SK-N-MC (cell line): ENCODE measurements at places on chromosomes 7 and 10.
A peak's percentile ranks its signal among the peaks of the same experiment; 100 is the strongest.

GRCh38 chr7:77569514-77570232 lies 32.6 kb downstream of the PTPN12 start:
- no peak for DNase-seq

- DNase-seq, result no peak
Observed at GRCh38 chr10:84599254-84599653, 270.9 kb downstream of the CCSER2 start.

GRCh38 chr10:103652599-103653281 lies 159.2 kb downstream of the NEURL1 start:
- no peak for DNase-seq

DNA sequence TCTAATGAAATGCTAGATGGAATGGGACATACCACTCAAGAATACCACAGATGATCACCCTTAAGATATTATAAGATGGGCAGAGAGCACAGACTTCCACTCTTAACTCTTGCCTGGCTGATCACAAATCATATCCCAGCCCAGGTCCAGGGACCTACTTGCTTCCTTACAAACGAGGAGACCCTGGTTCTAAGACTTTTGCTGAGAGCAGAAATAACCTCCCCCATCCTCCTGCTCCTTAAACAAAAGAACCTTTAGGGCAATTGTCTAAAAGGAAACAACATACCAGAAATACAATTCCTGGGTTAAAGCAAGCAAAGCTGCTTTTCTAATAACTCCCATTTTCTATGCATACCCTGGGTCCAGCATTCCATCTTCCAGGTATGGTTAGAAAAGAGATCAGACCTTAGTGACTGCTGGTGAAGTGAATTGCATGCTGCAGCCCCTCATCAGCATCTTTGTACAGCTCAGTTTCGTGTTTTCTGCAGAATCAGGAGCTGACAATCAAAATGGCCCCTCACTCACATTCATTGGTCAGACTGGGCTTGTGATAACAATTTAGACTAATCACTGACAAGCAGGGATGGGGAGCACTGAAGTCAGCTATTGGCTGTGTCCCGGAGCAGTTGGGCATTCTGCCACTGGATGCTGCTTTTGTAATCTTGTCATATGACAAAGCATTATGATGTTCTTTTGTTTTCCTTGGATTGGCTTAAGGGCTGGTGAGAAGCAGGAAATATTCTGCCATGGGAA lies 14.6 kb downstream of the IFIT3 start:
- DNase-seq, result no peak

DNA sequence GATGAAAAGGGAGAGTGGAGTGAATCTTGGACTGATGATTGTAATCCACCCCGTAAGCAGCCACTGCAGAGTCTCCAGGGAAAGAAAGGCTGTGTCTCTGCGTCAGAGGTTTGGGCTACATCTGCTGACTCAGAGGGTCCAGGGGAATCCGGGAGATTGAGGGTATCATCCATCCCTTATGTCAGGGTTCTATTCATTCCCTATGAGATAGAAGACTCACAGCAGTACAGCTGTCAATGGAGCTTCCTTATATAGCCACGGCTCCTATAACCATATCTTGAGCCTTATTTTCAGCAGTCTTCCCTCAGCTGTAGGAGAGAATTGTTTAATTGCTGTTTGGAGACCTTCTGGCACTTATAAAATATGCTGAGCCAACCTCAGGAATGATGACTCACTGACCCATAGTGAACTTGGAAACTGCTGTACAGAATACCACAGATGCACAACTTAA lies 558.2 kb upstream of the PFKP start:
- DNase-seq, result no peak

GRCh38 chr10:24858288-24859270 lies 93.8 kb downstream of the PRTFDC1 start:
- no peak for DNase-seq

DNA sequence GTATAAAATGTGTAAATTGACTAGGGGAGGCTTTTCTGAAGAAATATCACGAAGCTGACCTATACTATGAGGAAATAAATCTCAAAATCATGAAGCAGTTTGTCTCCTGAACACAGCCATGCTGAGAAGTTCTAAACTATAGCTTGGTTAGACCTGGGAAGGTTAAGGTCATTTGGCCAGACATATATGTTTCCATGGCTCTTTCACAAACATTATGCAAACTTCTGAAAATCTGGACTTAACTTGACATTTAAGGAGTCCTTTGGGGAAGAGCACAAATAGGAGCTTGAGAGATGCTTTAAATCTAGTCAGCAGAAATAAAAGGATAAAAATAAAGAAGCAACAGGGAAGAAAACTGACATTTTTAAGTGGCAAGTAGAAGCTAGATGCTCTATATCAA lies 115.9 kb upstream of the MEOX2 start:
- no peak for DNase-seq

- peak; percentile 92 for DNase-seq
Observed at GRCh38 chr10:21402606-21403083, 122.8 kb downstream of the SKIDA1 start.

DNA sequence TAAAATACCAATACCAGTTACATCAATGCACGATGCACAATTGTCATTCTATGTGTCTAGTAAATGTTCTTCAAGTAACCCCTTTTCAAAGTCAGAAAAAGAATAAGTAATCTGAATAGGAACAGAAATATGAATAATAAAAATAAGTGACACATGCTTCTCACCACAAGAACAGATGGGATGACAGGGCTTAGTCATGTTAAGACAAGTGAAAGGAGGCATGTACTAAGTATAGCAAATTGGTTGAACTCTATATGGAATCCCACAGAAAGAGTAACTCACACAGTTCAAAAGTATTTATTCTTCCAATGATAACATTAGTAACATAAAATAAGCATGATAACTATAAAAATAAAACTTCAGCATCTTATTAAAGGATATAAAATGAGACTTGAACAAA lies 100.9 kb upstream of the TAS2R16 start:
- DNase-seq, result no peak

DNA sequence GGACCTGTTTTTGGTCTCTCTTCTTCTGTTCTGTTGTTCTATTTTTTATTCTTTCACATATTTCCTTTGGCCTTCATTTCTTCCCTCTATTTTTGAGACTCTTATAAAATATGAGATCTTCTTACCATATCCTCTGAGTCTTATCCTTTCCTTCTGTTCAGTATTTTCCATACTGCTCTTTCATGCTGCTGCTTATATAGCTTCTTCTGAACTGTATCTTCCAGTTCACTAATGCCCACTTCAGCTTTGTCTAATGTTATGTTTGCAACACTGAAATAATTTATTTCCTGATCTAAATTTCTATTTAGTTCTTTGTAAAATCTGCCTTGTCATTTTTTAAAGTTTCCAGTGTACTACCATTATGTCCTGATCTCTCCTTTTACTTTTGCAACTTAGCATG lies 12.8 kb downstream of the TMEM168 start:
- DNase-seq, result no peak

GRCh38 chr7:81822811-81823210 lies 53.0 kb upstream of the HGF start:
- no peak for DNase-seq

- DNase-seq, result no peak
Observed at GRCh38 chr7:29228289-29229011, 33.9 kb downstream of the CHN2 start.

- no peak for DNase-seq
Observed at GRCh38 chr10:10828623-10829022, 189.0 kb upstream of the CELF2 start.

DNA sequence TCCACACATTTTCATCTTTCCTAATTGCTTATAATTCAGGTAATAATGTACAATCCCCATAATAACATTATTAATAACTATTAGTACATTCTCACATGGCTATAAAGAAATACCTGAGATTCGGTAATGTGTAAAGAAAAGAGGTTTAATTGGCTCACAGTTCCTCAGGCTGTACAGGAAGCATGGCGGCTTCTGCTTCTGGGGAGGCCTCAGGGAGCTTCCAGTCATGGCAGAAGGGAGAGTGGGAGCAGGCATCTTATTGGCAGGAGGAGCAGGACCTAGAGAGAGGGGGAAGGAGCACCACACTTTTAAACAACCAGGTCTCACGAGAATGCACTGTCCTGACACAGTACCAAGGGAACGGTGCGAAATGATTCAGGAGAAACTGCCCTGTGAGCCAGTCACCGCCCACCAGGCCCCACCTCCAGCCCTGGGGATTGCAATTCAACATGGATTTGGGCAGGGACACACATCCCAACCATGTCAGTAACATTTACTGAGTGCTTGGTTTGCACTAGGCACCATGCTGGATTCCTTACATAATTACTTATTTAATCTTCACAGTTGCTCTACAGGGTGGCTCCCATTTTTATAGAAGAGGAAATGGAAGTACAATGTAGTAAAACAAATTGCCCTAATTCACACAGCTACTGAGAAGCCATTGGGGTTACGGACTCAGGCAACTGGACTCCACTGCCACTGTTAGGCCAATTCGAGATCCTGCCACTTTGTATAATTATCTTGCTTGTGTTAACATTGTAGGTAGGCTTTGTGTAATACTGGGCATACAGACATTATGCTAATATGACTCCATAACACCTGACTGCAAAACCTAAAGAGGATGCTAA lies 8.7 kb upstream of the ESYT2 start:
- DNase-seq, result no peak

DNA sequence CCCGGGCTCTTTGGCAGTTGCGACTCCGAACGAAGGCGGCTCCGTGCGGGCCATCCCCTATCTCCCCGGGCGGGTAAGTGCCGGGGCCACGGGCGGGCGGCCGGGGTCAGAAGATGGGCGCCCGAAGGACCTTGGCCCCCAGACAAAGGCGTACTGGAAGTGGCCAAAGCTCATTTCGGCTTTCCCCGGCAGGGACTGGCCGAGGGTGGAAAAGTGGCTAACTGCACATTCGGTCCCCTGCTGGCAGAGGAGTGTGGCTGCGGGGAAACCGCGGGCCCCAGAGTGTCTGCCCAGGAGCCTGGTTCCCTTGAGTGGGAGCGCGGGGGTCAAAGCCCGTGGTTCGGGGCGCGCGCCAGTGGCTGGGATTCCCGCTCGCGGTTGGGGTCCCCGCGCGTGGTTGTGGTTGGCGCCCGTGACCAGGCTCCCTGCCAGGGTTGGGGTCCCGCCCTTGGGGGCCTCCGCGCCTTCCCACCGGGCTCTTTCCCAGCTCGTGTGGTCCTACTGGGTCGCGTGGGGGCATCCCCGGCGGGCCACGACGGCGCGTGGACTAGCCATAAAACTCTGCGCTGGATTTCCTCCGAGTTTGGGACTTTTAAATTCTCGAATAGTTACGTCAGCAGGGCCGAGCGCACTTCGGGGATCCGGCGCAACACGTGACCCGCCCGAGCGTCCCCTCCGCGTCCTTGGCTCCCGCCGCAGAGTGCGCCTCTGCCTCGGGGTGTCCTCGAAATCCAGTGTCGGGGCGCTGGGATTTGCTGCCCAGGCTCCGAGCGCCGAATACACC lies 124.4 kb downstream of the TACC2 start:
- DNase-seq, result no peak

DNA sequence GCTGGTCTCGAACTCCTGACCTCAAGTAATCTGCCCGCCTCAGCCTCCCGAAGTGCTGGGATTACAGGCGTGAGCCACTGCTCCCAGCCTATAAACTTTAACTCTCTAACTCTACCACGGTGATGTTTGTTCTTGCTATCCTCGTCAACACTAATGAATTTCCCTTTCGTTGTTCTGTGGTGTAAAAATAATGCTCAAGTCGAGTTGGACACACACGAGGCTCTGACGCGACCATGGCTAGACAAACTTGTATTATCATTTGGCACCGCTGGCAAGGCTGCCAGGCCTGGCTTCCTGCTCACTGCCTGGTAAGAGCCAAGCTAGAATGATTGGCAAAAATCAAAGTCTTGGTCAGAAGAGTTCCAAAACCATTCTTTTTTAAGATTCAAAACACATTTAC lies 167.0 kb upstream of the KLF6 start:
- DNase-seq, result no peak

DNA sequence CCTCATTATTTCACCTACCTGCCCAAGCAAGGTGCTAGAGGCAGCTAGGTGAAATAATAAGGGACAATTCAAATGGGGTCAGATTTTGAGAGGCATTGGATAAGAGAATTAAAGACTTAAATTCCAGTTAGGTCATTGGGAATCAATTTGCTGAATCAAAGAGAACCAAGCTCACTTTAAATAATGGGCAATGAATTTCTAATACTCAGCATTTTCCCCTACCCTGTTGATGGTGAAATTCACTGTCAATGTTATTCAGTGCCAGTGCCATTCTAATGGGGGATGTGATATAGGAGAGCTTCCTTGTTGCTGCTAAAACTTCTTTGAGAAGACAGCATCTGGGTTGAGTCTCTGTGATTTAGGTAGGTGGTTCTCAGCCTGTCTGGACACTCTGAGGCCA lies 509.3 kb downstream of the PHTF2 start:
- DNase-seq, result no peak

DNA sequence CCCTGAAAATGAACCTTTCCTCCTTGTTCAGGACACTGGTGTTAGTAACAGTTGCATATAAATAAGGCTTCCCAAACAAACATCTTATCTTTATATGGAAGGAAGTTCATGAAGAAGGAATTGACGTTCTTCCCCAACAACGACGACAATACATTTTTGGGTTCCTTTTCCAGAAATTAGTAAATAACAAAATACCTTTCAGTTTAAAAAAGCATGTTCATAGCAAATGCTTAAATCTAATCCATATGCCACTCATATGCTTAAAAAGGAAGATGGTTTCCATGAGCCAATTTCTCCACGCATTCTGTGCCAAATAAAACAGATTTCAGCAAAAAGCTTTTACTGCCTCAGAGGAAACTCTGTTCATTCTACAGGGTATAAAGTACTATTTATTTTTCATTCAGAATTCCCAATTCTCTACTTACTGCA lies 182.6 kb downstream of the COBL start:
- DNase-seq, result no peak

- DNase-seq, result no peak
Observed at GRCh38 chr7:12769444-12769843, 82.0 kb downstream of the ARL4A start.

GRCh38 chr10:132631338-132631735 lies 93.8 kb downstream of the INPP5A start:
- no peak for DNase-seq

DNA sequence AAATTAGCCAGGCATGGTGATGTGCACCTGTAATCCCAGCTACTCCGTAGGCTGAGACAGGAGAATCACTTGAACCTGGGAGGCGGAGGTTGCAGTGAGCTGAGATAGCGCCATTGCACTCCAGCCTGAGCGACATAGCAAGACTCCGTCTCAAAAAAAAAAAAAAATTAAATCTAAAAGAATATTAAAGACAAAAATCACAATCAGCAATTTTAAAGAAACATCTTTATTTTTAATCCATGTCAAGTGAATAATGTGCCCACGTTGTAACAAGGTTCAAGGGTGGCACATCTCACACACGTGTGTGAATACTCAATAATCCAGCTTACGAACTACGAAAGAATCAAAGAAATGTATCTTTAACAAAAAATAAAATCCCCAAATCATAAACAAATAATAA lies 23.0 kb downstream of the SLC37A3 start:
- no peak for DNase-seq
